ENCODE measurements at places on chromosomes 13 and 19.
A peak's percentile ranks its signal among the peaks of the same experiment; 100 is the strongest.

DNA sequence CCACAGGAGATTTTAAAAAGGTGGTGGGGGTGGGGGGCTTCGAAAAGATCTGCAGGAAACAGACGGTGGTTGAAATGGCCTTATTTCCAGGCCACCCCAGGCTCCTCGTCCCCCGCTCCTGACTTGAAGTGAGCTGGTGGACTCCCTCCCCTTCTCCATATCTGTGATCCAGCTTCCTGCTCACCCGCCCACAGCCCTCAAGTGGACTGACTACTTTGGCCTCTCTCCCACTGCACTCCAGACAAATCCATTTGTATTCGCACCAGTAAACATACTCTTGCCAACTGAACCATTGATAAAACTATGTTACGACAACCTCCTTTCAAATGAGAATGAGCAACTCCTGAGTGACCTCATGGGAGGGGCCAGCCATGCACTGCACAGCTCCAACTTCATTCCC is 259.5 kb downstream of the COL4A1 start:
- DNase-seq = no peak

- no peak for DNase-seq
These were observed 1.1 kb downstream of the KEAP1 start for GRCh38 chr19:10501971-10502523.

DNA sequence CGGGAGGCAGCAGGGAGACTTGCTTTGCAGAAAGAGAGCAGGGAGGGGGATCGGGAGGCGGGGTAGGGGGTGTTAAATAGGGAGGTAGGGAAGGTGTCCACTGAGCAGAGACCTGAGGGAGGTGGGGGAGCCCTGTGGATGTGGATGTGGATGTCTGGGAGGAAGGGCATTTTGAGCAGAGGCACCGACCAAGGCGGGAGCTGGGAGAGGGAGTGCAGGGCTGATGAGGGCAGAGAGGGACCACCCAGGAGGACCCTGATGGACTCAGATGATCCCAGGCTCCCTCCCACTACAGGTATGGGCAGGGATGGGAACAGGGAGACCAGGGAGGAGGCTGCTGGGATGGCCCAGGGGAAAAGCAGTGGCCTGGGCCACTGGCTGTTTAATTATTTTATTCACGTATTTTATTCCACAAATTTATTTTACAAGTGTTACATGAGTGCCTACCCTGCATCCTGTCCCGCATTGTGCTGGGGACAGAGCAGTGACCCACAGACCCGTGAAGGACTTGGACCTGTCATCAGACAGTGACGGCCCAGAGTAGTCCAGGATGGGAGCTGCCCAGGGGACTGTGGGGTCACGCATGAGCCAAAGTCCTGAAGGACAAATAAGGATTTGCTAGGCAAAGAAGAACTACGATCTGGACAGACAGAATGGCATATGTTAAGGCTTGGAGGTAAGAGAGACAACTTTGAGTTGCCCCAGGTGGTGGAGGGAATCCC is 5.3 kb downstream of the GRAMD1A start:
- DNase-seq = no peak

- DNase-seq = no peak
These were observed 501 bp downstream of the GTPBP3 start for GRCh38 chr19:17337675-17338432.

GRCh38 chr13:50236898-50237318 is 221.7 kb downstream of the KCNRG start:
- no peak for DNase-seq

DNA sequence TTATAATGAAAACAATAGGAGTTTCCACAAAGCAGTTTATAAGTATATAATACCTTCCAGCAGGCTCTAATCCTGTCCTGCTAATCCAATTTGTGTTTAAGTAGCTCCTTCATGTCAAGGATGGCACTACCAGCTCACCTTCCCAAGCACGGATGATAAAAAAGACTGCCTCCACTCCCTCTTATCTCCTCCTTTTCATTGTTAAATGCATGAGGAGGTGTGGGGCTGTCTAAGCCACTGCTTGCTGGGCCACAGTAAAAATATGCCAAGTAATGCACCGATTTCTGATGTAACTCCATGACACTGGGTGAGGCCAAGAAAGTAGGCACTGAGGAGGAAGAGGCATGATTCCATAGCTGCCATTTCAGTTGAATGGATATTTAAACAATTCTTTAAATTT is 193.1 kb downstream of the ZIC5 start:
- DNase-seq = no peak

DNA sequence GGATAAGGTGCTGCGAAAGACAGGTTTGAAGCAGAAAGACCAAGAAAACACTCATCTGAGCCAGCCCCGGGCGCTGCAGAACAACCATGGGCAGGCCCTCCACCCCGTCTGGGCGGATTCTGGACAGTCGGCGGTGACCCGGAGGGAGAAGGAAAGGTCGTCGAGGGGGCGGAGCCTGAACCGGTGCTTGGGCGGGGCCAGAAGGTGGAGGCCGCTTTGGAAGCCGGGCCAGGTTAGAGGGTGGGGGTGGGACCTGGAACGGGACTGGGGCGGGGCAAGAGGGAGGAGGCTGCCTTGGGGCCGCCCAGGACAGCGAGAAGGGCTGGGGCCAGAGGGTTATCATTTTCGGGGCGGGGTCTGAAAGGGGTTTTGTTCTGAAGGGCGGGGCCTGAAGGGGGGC is 5.0 kb upstream of the ZNF765 start:
- no peak for DNase-seq

- no peak for DNase-seq
These were observed 1317.8 kb downstream of the UQCRFS1 start for GRCh38 chr19:27894906-27895754.

DNA sequence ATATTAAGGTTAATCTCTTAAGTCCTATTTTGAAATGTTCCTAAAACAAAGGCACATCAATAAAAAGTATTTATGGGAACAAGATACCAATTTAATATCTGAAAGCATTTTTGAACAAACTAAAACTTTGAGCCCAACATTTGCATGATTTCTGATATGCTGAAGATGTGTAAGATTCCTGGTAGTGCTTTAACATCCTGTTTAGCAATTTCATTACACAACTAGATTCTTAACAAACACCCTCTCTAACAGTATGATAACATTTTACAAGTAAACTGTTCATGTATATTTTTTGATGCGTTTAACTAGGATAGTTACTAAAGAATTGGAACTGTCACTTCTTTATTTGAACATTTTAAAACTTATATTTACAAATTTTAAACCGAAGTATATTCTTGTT is 63.9 kb downstream of the DACH1 start:
- DNase-seq = no peak

- no peak for DNase-seq
These were observed 3.9 kb upstream of the ZNF135 start for GRCh38 chr19:58054901-58055874.

- no peak for DNase-seq
These were observed 140.0 kb downstream of the DACH1 start for GRCh38 chr13:71727042-71727441.

GRCh38 chr13:76438050-76438449 is 448.2 kb downstream of the KCTD12 start:
- DNase-seq = no peak

GRCh38 chr13:98173431-98174152 is 3.5 kb downstream of the RNF113B start:
- DNase-seq = no peak

GRCh38 chr19:27793128-27793643 is 1419.8 kb downstream of the UQCRFS1 start:
- peak; percentile 49 for DNase-seq

DNA sequence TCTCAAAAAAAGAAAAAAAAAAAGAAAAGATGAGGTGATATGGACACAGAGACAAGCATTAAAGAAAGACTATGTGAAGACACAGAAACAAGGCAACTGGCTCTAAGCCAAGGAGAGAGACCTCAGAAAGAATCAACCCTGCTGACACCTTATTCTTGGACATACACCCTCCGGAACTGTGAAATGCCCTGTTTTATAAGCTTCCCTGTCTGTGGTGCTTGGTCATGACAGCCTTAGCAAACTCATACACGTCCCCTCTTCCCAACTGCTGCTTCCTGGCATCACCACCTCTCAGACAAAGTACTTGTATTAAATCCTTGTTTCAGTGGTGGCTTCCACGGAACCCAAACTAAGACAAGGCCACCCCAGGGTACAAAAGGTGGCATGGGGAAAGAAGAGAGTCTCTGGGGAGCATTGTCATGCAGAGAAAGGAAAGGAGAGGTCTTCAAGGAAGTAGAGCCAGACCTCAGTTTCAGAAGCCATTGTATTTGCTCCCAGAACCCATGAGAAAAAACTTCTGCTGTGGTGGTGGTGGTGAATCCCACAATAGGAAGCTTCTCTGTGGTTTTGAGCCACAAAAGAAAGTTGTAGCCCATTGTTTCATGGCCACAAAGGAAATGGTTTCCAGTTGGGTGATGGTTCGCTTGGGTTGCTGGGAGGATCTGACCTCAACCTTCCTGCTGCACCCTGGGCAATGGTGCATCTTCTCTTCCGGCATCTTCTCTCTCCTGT is 16.3 kb upstream of the TSPAN16 start:
- DNase-seq = no peak

- no peak for DNase-seq
These were observed 2.7 kb upstream of the RUBCNL start for GRCh38 chr13:46389457-46390451.

GRCh38 chr19:10566658-10567410 is 1.0 kb upstream of the KRI1 start:
- no peak for DNase-seq

DNA sequence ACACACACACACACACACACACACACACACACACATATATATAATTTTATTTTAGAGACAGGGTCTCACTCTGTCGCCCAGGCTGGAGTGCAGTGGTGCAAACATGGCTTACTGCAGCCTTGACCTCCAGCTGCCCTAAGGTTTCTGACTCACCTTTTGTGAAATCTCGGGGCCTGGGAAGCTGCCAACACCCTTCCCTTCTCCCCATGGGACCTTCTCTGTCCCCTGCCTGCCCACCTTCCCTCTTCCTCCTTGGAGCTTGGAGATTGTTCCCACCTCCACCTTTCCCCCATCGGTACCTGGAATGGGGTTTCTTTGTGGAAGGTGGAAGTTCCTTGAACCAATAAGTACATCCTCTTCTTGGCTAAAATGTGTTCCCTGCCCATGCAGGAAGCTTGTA is 6.3 kb downstream of the ARRDC5 start:
- no peak for DNase-seq

DNA sequence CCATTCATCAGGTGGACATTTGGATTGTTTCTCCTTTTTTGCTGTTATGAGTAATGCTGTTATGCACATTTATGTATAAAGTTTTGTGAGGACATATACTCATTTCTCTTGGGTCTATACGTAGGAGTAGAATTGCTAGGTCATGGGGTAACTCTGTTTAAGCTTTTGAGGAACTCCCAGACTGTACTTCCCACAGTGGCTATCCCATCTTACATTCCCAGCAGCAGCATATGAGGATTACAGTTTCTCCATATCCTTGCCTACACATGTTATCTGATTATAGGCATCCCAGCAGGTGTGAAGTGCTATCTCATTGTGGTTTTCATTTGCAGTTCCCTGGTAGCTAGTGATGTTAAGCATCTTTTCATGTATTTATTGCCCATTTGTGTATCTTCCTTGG is 5.9 kb downstream of the ZSCAN22 start:
- DNase-seq = no peak

DNA sequence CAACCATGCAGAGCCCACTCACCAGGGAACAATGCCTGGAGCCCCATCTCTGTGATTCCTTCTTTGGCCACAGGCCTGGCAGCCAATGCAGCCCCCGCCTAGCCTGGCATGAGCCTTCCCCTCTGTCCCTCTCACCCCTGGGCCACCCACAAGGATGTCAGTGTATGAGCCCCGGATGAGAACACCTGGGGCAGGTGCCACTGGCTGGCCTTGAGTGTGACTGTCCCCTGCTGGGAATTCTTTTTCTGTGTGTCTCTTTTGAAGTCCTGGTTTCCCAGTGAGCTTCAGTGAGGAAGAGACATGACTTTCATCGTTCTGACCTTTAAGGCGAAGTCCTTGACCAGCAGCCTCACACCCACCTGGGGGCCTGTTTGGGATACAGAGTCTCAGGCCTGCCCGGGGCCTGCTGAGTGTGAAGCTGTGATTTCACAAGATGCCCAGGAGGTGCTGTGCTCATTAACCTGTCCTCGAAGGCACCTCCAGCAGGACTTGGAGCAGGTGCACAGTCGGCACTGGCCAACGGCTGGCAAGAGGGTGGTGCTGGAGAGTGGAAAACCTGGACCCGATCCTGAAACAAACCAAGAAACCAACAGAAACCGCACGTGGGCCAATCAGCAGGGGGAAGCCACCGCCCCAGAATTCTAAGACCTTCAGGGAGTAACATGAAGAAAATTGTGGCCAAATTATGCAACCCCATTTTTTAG is 27.4 kb upstream of the SPACA7 start:
- DNase-seq = no peak

DNA sequence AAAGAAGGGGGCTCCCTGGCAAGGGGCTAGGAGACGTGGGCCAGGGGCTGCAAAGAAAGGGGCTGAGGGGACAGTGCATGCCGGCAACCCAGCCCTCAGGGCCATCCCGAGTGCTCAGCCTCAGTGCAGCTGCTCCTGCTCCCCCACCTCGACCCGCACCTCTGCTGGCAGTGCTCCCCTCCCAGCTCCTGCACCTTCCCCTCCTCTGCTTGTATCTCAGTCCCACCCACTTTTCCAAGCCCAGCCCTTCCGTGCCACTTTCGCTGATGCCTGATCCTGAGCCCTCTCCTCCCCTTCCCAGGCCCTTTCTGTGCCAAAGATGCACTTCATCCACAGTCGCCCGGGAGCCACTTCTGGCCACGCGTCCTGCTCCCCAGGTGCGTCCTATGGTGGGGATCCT is 69.9 kb upstream of the KCTD15 start:
- DNase-seq = no peak

DNA sequence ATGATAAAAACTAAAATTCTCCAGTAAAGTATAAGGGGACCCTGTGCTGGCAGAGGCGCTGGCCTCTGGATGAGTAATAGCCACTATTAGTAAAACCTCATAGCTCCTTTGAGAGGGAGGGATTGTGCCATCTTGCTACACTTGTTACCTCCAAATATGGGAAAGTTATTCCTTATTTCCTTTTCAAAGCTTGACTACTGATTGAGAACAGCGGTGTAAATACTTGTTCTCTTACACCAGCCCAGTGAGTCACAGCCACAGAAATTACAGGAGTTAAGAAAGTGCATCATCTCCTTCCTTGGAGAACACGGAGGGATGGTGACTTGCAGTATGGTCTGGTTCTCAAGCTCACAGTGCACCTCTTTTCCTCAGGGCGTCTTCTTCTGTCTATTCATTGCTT is 379.0 kb downstream of the EFNB2 start:
- no peak for DNase-seq

- no peak for DNase-seq
These were observed 95.2 kb downstream of the GGACT start for GRCh38 chr13:100493418-100493817.

Data from NCI-H2081 treated with DMSO at 0.1 percent for 48 hours (cell line).